ENCODE measurements at places on chromosomes 3 and 15. TPM values are rescaled to one million over a fixed set of nuclear protein-coding genes. Genes with fewer than 3 reads are reported as not detected.
A peak's percentile ranks its signal among the peaks of the same experiment; 100 is the strongest.

DNA sequence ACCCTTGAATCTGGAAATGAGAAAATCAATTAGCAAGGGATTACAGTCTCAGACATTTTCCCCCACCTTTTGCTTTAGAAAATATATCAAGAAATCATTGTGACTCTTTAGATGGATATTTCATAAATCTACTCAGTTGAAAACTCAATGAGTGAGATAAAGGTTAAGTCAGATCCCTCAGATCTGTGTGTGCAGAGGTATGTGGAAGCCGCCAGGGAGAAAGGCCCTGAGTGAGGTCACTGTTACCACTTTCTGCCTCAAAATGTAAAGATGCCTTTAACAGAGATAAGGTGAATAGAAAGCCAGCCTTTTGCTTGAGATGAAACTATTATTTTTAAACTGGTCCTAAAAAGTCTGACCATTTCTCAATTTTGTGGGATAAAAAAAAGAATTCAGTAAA, 225.6 kb upstream of the HES1 start:
- no peak overlapping the region for H3K27ac ChIP-seq
- no peak overlapping the region for H3K4me3 ChIP-seq
- H3K36me3 ChIP-seq = no peaks in the 10 kb centered on the region
- H3K27me3 ChIP-seq = no peaks in the 10 kb centered on the region
- H3K4me1 ChIP-seq = peaks cover 4% of the 10 kb centered on the region
- no peak for DNase-seq

Gene ABI3BP
- total RNA-seq = not detected

Gene DOCK3
- 0.30 TPM for total RNA-seq

DNA sequence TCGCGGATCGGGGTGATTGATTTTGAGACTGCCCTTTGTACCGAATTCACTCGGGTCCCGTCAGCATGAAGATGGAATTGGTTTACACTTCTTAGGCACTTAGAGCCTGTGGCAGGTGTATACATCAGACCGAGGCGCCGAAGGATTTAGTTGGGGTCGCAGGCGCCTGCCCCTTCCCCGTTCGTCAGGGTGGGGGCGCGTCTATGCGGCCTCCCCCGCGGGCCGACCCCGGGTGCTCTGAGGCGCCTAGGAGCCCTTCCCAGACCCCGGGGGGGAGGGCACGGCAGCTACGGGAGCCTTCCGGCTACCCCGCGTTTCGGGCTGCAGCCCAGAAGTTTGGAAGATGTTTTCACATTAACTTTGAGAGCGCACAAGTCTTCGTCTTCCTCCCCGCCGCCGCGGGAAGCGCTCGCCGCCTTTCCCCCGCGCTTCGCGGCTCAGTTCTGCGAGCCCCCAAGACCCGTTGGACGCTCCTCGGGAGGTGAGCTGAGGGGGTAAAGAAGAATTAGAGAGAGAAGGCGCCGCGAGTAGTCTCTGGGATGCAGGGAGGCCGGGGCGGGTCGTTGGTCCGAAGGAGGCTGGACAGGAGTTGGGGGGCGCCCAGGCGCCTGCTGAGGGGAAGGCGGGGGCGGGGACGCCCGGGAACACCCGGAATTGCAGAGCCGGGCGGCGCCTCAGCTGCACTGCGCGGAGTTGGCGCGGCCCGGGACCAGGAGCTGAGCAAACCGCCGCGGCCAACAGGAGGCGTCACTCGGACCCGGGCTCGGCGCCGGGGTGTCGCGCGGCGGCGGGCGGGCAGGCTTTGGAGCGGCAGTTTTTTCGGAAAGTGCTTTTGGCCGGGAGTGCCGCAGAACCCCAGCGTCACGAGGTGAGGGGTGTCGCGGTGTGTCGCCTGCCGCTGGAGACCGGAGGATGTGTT, 780 bp downstream of the TIPARP start:
- no peak for DNase-seq
- H3K27ac ChIP-seq = peak overlapping the region; percentile 86
- peak overlapping the region; percentile 81 for H3K4me3 ChIP-seq
- peaks cover 19% of the 10 kb centered on the region for H3K36me3 ChIP-seq
- peaks cover 38% of the 10 kb centered on the region for H3K4me1 ChIP-seq

- H3K4me3 ChIP-seq = no peak overlapping the region
- H3K27me3 ChIP-seq = no peaks in the 10 kb centered on the region
- DNase-seq = no peak
- H3K27ac ChIP-seq = no peak overlapping the region
- no peaks in the 10 kb centered on the region for H3K4me1 ChIP-seq
Measured at GRCh38 chr3:16061491-16061890, 113.0 kb upstream of the GALNT15 start.

Measured in B cell (primary cell).